Fibroblast of skin of right quadriceps (primary cell): ENCODE measurements at places on chromosomes 12 and 14.

DNA sequence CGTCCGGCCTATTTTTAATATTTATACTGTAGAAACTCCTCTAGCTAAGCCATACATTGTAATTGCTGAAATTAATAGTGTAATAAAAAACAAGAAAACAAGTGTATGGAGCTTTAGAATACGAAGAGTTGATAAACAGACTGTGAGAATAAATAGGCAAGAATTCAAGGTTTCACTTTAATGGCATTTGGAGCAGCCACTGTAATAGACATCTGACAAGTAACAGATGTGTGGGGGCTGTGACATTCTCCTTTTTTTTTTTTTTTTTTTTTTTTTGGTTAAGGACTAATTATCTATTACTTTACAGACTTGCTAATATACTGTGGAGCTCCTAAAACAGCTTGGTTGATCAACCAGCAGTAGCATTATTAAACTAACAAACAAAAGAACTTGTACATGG lies 42.1 kb upstream of the CFAP54 start:
- DNase-seq = no peak

- no peak for DNase-seq
Observed at GRCh38 chr14:74239848-74240793, 872 bp downstream of the VSX2 start.

GRCh38 chr14:103889313-103890051 lies 38.8 kb upstream of the TDRD9 start:
- no peak for DNase-seq

- DNase-seq = peak; percentile 60
Observed at GRCh38 chr12:5796171-5796958, 148.7 kb downstream of the ANO2 start.

GRCh38 chr12:46554460-46554859 lies 181.9 kb upstream of the SLC38A2 start:
- peak; percentile 67 for DNase-seq

GRCh38 chr12:31801872-31802271 lies 73.1 kb upstream of the AMN1 start:
- DNase-seq = no peak

DNA sequence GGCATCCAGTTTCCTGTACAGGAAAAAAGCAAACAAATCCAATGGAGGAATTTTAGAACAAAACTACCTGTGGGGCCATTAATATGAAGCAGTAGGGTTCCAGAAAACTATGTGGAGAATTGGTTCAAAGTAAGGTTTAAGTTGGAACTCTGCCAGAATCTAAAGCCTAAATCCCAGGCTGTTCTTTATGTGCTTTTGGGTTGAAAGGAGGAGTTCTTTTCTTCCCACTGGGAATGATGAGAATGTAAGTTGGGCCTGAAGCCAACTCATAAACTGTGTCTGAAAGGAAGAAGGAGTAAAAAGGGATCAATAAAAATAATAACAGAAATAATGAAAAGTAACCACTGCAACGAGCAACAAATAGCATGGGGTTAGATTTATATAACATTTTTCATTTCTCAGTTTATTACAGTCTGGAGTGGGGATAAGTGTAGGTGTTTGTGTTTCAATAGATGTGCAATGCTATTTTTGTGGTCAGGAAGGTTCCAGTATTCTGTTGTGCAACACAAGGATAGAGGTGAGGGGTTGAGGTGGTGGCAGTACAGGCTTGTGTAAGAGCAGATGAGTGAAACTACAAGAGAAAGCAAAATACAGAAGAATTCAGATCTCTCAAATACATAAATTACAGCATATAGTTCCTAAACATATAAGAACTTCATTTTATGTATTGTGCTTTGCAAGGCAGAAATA lies 373.6 kb downstream of the EMP1 start:
- peak; percentile 43 for DNase-seq

DNA sequence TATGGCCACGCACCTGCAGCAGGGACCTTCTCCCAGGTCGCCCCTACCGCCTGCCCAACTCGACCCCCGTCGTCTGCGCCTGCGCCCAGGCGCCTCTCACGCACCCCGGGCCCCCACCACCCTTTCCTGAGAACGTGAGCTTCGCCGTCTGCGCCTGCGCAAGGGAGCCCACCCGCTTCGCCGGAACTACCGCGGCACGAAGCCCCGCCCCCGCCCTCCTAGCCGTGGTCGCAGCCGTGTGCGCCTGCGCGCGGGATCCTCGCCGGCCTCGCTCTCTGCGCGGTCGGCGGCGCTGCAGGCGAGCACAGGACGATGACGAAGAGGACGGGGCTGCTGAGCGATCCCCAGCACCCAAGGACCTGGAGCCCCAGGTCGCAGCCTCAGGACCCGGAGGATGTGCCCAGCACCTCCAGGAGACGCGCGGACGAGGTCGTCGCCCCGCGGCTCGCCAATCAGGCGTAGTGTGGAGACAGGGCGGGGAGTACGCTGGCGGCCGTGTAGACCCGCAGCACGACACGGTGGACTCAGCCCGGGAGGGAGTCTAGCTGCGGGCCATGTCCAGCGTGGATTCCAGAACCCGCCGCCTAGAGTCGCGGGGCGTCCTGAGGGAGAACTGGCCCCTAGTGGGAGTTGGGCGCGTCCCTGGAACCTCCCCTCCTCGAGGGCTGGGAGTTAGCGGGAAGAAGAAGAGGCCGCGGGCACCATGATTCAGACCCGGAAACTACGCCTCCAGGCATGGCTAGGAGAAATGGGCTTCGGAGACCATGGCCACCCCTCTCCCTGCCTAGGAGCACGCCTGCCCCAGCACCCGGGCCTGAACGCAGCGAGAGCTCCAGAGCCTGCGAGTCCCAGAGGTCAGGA lies 1120.8 kb upstream of the TMEM132C start:
- DNase-seq = peak; percentile 81

DNA sequence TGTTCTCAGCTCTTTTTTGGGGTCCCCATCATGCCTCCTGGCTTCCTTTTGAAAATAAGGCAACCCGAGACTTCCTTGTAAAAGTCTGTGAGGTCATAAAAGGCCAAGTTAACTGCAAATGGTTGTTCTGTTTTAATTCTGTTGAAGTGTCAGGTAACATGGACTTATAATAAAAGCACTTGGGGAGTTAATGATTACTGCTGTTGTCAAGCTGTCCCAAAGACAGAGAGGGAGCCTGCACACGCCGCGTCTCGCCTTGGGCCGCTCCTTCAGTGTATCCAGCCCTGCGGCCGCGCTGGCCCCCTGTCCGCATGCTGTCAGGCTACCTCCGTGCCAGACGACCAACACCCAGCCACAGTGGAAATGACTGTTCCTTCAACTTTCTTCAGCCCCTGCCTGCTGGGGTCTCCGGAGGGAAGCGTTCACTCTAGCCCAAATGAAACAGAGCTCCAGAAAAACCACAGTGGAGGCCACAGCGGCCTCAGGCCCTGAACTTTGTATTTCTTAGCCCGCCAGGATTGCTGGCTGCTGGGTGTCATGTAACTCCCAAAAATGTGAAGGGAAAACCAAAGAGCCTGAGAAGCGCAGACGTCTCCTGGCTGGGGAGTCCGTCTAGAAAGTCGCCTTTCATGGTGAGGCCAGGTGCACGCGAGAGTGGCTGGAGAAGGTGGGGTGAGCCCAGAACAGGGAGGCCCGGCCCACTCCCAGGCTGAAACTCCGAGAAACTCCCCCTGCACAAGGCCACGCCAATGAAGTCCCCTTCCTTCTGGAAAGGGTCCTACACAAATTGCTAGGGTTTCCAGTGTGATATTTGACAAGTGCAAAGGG lies 189.1 kb downstream of the ZFP36L1 start:
- DNase-seq = no peak

DNA sequence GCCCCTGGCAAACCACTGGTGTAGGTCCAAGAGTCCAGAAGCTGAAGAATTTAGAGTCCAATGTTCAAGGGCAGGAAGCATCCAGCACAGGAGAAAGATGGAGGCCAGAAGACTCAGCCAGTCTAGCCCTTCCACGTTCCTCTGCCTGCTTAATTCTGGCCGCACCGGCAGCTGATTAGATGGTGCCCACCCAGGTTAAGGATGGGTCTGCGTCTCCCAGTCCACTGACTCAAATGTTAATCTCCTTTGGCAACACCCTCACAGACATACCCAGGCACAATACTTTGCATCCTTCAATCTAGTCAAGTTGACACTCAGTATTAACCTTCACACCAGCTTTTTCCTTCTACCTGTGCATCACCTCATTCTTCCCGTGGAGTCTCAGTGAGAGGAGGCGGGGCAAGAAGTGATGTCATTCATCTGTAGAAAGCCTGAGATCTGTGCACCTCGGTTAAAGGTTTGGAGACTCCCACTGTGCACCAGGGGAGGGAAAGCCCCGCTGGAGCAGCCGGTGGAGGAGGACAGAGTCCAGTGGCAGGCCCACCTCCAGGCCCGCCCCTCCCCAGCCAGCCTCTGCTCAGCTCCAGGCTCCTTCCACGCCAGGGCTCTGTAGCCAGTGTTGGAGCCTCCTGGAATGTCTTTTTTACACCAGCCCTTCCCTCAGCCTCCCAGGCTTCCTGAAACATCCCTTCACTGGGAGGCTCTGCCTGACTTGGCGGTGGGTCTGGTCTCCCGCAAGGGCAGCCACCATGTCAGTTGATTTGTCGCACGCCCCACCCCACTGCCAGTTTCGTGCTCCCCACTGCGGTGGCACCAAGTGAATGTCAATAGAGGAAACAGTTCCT lies 80.1 kb upstream of the DYNC1H1 start:
- no peak for DNase-seq

GRCh38 chr12:104687823-104688573 lies 231.2 kb downstream of the CHST11 start:
- DNase-seq = no peak

GRCh38 chr14:70036665-70037064 lies 152.1 kb downstream of the SLC8A3 start:
- no peak for DNase-seq

DNA sequence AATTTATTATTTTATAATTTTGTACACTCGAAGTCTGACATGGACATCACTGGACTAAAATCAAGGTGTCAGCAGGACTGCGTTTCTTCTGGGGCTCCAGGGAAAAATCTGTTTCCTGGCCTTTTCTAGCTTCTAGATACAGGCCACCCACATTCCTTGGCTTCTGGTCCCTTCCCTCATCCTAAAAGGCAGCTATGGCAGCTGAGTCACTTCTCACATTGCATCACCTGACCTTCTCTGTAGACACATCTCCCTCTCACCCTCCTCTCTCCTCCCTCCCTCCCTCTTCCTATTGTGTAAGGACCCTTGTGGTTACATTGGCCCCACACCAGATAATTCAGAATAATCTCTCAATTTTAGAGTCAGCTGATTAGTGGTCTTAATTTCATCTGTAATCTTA lies 92.4 kb downstream of the RPS6KA5 start:
- no peak for DNase-seq

DNA sequence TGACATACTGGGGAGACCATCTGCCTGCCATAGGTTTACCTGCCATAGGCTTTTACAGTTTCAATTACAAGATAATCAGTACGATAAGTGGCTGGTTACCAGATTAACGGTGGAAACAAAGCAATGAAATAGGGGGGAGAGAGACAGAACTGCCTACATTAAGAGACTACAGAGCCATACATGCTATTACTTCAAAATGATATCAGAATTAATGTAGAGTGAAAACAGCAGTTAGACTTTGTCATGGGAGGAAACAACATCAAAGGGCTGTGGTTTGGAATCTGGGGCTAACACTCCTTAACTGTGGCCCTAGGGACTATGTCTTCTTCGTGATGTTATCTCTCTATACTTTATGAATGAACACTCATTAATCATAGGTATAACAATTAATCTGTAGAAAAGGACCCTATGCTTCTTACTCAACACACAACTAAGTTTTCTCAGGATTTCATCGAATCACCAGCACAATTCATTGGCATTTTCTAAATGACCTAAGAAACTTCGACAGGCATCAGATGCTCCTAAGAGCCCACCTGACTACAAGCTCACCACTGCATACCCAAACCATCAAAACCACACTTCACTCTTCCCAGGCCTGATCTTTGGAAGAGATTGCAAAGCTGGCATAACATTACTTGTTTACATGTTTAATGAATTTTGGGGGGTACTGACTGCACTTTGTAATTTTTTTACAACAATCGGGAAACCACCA lies 475.6 kb upstream of the SOX5 start:
- DNase-seq = no peak

- no peak for DNase-seq
Observed at GRCh38 chr14:88170333-88170732, 152.7 kb downstream of the KCNK10 start.

GRCh38 chr12:110344657-110345056 lies 58.9 kb downstream of the ANAPC7 start:
- DNase-seq = no peak

GRCh38 chr14:68784226-68784910 lies 8.5 kb downstream of the ZFP36L1 start:
- peak; percentile 45 for DNase-seq

- peak; percentile 28 for DNase-seq
Observed at GRCh38 chr12:6960593-6961277, 9.6 kb downstream of the PTPN6 start.

DNA sequence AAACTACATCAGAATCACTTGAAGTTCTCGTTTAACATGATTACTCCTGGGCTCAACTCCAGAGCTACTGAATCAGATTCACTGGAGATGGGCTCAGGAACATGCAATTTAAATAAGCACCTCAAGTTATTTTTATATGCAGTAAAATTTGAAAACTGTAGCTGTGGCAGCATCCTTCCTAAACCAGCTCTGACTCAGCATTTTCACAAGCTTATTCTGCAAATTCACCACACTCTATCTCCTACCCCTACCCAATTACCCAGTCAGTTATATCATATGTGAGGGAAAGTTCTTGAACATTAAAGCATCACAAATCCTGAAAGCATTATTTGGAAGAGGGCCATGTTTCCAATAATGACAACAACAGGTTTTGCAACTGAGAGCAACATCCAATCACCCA lies 24.2 kb upstream of the LRRC9 start:
- DNase-seq = no peak

DNA sequence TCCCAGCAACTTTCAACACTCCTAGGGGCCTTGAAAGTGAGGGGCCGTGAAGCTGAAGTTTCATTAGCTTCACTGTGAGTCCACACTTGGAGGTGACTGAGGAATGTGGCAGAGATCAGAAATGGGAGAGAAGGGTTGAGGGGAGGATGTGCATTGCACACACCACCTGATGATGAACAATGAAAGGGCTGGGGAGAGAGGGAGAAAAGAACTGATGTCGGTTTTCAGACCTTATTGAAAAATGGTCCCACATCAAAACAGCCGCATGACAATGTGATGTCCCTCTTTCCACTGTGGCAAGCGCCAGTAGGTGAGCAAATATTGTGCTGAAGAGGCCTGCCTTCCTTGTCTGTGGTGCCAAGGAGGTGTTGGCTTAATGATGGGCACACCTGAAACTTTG lies 32.3 kb upstream of the ATP23 start:
- no peak for DNase-seq

GRCh38 chr12:70330158-70330557 lies 35.9 kb upstream of the KCNMB4 start:
- no peak for DNase-seq
